Fibroblast of lung (primary cell): ENCODE measurements at places on chromosomes 3 and 15. TPM values are rescaled to one million over a fixed set of nuclear protein-coding genes. Genes with fewer than 3 reads are reported as not detected.

The MGLL gene
- polyA plus RNA-seq = 69.8 and 122 TPM in 2 replicates

The GORASP1 gene
- 32.1 and 34.3 TPM in 2 replicates for polyA plus RNA-seq

The SLC24A5 gene
- not detected in 2 replicates for polyA plus RNA-seq

The PRR20G gene
- polyA plus RNA-seq = not detected in 2 replicates

The ITIH4 gene
- 0.36 and 1.1 TPM in 2 replicates for polyA plus RNA-seq

The EOMES gene
- 0.01 TPM in 1 of 2 replicates, not detected in the other for polyA plus RNA-seq
